ENCODE measurements at places on chromosomes 4 and X.

- no peak for DNase-seq
Measured at GRCh38 chrX:48632207-48632606, 34.9 kb downstream of the WDR13 start.

GRCh38 chrX:38917954-38918353, 116.7 kb downstream of the MID1IP1 start:
- no peak for DNase-seq

- no peak for DNase-seq
Measured at GRCh38 chrX:38426785-38427184, 74.4 kb downstream of the OTC start.

DNA sequence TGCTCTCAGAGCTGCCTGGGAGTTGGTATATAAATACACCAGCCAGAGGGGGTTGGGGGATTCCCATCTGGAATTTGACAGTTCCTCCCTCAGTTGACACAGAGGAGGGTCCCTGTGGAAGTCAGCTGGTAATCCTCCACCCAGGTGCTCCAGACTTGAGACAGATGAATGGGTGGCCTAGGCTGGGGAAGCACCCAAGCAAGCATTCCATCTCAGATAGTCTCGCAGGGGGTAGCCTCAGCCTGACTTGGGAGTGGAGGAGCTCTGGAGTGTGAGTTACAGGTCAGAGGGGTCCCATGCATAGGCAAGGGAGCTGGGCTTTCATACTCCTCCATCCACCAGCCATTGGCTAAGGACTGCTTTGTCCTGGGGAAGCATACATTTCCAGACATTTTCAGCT, 229.3 kb upstream of the BCOR start:
- no peak for DNase-seq

GRCh38 chr4:177297785-177298391, 11.8 kb upstream of the NEIL3 start:
- DNase-seq, result no peak

- no peak for DNase-seq
Measured at GRCh38 chrX:54494166-54494988, 1.7 kb downstream of the FGD1 start.

DNA sequence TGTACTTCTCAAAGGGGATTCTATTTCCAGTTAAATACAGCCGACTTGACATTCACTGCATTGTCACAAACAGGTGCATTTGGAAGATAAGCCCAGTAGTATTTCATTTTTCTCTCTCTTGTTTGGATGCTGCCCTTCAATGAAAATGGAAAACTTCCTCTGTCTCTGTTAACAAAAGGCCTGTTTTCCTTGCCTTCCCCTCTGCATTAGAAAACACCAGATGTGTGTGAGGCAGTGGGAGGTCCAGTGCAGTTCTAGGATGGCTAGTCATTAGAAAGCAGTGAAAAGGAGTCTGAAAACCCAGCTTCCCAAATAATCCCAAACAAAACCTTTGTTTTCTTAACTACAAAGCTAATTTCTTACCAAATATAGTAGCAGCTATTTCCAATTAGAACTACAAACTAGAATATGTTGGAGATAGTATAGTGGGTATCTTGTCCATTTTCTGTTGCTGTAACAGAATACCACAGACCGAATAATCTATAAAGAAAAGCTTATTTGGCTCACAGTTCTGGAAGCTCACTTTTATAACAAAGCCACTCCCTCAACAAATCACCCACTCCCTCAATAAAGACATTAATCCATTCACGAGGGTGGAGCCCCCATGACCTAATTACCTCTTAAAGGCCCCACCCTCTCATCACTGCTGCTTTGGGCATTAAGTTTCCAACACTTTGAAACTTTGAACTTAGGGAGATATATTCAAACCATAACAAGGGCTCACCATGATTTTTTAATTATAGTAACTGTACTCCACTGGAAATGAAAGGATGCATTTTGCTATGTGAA, 452.1 kb upstream of the RPS6KA3 start:
- no peak for DNase-seq

- DNase-seq, result no peak
Measured at GRCh38 chr4:41660352-41660751, 88.2 kb downstream of the PHOX2B start.

- DNase-seq, result no peak
Measured at GRCh38 chr4:89823416-89823815, 13.5 kb downstream of the SNCA start.

DNA sequence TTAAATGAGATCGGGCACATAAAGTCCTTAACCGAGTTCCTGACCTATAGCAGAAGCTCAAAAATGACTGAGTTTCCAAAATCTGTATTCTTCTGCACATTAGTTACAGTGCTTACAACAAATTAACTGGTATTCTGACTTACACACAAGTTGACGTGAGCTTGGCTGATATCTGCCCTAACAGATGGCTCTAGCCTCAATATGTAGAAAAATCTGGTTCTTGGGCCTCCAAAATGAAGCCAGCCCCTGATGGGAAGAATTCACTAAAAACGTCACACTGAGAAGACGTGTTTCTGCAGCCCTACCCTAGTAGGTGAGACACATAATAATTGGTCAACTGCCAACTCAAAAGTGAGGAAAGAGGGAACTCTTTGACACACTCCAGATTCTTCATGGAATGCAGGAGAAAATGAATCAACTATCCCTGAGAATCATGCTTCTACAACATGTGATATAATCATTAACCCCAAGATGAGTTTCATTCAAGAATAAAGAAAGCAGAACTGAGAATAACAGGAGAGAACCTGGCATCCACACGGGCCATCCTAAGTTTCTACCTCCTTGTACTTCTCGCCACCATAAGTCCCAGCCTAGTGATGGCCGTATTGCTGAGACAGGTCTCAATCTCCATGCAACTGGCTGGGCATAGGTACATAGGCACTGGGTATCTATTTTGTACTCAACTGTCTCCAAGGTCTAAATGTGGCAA, 8.2 kb downstream of the STX18 start:
- DNase-seq, result no peak

DNA sequence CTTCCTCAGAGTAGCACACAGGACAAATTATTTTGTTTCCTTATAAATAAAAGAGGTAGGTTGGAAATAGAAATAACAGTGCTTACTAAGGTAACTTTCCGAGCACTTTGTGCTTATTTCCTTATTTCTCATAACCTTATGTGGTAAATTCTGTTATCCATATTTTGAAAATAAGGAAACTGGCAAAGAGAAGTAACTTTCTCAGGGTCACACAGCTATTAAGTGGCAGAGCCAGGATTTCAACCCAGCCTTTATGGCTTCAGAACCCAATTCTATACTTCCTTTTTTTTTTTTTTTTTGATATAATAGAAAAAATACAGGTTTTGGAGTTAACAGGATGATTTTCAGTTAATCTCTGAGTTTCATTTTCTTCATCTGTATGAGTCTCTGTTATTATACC, 3.3 kb downstream of the UTP3 start:
- no peak for DNase-seq

DNA sequence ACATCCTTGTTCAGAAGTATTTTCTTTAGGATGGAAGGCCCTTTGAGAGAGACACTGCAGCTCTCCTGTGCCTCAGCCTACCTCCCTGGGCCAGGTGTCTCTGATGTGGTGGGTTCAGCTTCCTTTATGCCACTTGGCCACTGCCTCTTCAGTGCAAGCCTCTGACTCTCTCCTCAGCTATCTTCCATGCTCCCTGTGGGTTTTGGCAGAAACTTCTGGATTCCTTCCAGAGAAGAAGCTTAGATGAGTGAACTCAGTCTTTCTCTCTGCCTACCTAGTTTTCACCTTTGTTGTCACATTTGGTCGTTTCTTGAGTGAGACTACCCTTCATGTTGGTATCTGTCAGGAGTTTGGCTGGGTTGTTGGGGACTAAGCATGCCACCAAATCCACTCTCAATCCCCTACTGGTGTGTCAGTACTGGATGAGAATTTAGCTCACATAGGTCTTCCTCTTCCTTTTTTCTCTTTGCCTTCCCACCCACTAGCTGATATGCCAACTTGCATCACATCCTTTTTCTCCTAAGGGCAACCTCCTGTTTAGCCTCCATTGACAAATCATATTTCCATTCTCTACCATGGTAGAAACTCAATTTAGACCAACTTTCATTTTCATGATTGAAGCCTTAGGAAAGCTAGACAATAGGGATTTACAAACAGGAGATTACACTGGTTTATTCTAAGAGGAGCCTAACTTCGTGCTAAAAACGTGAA, 32.0 kb downstream of the IL15 start:
- DNase-seq, result no peak

- DNase-seq, result no peak
Measured at GRCh38 chr4:26161030-26161824, 159.6 kb upstream of the RBPJ start.

GRCh38 chrX:30781711-30782444, 107.2 kb downstream of the TAB3 start:
- DNase-seq, result no peak

DNA sequence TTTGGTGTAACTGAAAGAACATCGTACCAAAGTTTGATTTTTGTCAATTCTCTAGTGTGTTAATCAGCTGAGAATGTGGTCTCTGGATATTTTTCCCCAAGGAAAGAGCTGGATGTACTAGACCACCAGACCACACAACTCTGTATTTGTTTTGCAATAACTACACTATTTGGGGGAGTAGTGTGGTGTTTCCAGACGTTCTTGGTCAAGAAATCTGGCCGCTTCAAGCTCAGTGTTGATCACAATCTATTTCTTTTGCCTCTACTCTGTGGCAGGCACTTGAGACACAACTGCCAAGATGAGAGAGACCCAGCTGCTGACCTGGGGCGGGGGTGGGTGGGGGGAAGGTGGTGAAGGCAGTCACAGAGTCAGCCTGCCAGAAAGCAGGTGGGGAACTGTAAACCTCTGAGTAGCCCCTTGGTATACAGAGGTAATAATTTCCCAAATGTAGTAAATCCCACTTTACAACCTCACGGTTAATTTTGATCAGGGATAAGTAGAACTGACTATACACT, 30.6 kb downstream of the PTTG2 start:
- DNase-seq, result no peak

- no peak for DNase-seq
Measured at GRCh38 chr4:182346675-182347375, 103.6 kb downstream of the TENM3 start.

- DNase-seq, result no peak
Measured at GRCh38 chr4:88792821-88793220, 95.2 kb upstream of the NAP1L5 start.

- no peak for DNase-seq
Measured at GRCh38 chrX:75061701-75062100, 94.4 kb downstream of the ABCB7 start.

- DNase-seq, result no peak
Measured at GRCh38 chr4:71025654-71026053, 32.2 kb downstream of the DCK start.

DNA sequence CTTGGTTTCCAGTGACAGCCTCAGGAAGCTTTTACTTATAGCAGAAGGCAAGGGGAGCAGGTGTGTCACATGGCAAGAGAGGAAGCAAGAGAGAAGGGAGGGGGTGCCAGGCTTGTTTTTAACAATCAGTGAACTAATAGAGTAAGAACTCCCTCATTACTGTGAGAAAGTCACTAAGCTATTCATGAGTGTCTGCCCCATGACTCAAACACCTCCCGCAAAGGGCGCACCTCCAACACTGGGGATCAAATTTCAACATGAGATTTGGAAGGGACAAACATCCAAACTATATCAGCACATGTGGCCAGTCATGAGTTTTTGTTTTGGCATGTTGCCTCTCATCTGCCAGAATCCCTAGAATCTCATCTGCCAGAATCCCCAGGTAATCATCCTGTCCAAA, 183.5 kb upstream of the C1QTNF7 start:
- DNase-seq, result no peak

DNA sequence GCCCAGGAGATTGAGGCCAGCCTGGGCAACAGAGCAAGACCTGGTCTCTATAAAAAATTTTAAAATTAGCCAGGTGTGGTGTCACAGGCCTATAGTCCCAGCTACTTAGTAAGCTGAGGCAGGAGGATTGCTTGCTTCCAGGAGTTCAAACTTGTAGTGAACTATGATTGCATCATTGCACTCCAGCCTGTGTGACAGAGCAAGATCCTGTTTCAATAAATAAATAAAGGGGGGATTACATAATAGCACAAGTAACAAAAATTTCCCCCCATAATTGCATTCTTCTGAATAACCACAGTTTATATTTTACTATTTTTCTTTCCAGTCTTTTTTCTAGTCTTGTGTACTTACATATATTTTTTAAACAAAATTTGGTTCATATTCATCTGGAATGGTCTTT, 135.6 kb downstream of the CHIC2 start:
- no peak for DNase-seq

GRCh38 chr4:84677995-84678394, 95.1 kb downstream of the CDS1 start:
- DNase-seq, result no peak

GRCh38 chr4:152938237-152938947, 2.3 kb downstream of the FHDC1 start:
- no peak for DNase-seq

DNA sequence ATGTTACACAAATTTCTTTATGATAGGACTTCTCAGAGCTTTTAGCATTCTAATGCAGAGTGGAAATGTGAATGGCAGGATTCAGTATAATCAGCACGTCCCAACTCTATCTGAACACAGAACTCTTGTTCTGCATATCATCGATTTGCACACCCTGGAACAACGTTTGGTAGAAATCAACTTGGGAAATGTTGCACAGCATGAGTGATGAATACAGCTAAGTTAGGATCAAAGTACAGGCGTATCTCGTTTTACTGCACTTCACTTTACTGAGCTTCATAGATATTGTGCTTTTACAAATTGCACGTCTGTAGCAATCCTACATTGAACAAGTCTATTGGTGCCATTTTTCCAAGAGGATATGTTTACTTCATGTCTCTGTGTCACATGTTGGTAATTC, 70.8 kb downstream of the SMARCA1 start:
- no peak for DNase-seq

- DNase-seq, result no peak
Measured at GRCh38 chr4:576245-576821, at the start of gene TMEM271. TMEM271 (minus strand) TSS chr4:576295; CDS start chr4:576062, 233 bp downstream.

GRCh38 chr4:87075876-87076275, 141.1 kb downstream of the AFF1 start:
- DNase-seq, result no peak

DNA sequence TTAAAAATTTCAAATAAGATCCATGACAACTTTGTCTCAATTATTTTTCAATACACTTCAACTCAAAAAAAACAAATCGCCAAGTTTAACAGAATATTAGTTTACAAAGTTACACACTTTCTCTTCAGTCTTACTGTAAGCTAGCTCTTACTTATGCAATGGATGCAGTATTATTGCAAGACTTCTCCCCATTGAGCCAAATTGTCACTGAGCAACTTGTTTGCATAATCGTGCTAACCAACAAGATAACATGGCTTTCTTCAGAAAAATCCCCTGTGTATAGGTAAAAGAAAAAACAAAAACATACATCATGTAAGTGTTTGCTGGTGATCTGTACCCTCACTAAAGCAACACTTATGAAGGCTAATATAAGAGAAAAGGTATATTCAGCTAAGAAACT, 18.9 kb downstream of the DNAJB14 start:
- DNase-seq, result no peak

- DNase-seq, result no peak
Measured at GRCh38 chr4:163663454-163664225, 169.2 kb downstream of the TMA16 start.

DNA sequence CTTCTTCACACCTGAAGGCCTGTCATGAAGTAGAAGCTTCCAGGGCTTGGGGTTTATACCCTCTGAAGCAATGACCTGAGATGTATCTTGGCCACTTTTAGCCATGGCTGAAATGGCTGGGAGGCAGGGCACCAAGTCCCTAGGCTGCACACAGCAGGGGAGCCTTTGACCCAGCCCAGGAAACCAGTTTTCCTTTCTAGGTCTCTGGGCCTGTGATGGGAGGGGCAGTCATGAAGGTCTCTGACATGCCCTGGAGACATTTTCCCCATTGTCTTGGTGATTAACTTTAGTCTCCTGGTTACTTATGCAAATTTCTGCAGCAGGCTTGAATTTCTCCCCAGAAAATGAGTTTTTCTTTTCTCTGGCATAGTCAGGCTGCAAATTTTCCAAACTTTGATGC, 511.0 kb upstream of the KLHL4 start:
- no peak for DNase-seq

Measured in NCI-H1436 (cell line).